ENCODE measurements at places on chromosomes 1 and 21. TPM values are rescaled to one million over a fixed set of nuclear protein-coding genes. Genes with fewer than 3 reads are reported as not detected.

Gene NR1I3
- total RNA-seq = not detected

Gene DNALI1
- total RNA-seq = 8.2 TPM

Gene NECTIN4
- total RNA-seq = 0.04 TPM

Gene CRTC2
- 7.0 TPM for total RNA-seq

Gene DMAP1
- 12.1 TPM for total RNA-seq

Gene GREM2
- 2.0 TPM for total RNA-seq

Gene COA7
- 8.7 TPM for total RNA-seq

Gene TNFRSF4
- total RNA-seq = 3.2 TPM

Gene CNR2
- under 0.01 TPM for total RNA-seq

Gene ADGRB2
- 12.5 TPM for total RNA-seq

Gene PPT1
- total RNA-seq = 38.9 TPM

Gene LINGO4
- 0.22 TPM for total RNA-seq

Gene PLCH2
- 0.35 TPM for total RNA-seq

Gene SLC22A15
- total RNA-seq = 0.53 TPM

Gene EPHA2
- 3.3 TPM for total RNA-seq

Gene ZNF593OS
- 0.31 TPM for total RNA-seq
